ENCODE measurements at places on chromosomes 5 and 9.

DNA sequence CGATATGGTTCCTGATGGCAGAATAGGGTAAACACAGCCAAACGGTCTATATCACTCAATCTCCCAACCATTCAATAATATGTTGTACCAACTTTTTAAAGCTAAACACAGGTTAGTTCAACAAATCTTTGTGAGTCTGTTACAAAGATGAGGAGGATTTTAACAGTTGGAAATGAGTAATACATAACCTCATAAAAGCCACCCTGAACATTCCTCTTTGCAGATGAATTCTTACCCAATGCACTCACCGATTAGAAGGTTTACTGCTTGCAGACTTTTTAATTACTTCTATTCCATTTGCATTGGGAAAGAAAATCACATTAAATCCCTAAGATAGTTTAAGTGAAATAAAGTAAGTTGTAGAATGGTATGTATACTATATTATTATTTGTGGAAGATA is 23.3 kb upstream of the TRMT10B start:
- DNase-seq: no peak

- no peak for DNase-seq
Observed at GRCh38 chr5:38538161-38538560, 18.3 kb downstream of the LIFR start.

DNA sequence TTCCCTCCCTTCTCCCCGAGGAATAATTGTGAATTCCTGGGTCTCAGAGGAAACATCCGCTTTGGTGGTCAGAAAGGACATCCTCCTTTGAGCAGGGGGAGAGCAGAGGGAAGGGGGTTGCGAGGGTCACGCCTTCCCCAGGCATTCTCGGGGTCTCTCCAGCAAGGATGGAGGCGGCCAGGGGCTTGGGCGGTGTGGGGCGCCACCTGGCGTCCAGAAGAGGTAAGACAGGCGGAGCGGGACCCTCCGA is 129.1 kb downstream of the KCNIP1 start:
- DNase-seq: peak; percentile 46

GRCh38 chr5:150523472-150524350 is 15.8 kb downstream of the NDST1 start:
- no peak for DNase-seq

DNA sequence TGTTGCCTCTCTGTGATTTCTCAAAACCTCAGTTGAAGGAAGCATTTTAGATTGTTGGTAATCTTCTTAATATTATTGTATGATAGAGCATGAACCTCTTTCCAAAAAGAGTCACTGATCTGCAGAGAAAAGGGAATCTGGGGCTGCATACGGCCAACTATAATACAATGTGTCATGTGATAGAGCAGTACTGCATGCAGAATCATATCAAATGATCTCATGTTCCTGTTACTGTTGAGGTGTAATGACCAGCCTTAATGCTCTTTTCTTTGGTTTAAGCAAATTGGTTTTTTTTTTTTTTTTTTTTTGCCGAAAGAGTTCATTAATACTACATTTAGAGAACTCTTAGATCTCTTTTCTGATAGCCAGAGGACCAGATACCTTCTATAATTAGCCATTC is 12.9 kb upstream of the MSMP start:
- no peak for DNase-seq

GRCh38 chr9:74205056-74205455 is 292.1 kb upstream of the RORB start:
- no peak for DNase-seq

- DNase-seq: no peak
Observed at GRCh38 chr5:6682239-6682638, 31.0 kb upstream of the TENT4A start.

DNA sequence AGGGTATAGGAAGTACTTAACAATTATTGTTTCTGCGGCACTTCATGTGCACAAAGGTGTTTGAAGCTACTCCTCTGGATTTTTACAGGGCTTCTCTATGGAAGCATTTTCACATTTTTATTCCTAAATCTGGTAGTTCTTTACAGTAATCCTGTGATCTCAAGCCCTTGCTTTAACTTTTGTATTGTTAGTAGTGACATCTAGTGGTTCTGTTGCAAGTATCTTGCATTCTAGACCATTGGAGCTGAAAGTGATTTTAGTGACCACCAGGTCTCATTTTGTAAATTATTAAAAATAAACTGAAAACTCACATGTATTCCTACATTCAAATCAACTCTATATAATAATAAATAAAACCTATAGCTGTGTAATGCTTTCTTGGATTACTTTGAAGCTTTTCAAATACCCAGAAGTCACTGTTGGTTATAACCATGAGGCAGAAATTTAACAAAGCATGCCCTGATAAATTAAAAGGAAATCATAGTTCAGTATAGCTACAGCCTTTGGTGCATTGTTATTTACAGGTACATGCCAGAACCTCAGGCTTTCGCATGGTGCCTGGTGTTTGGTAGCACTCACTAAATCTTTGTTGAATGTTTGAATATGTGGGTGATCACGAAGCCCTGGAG is 18.9 kb downstream of the RPS23 start:
- no peak for DNase-seq

- DNase-seq: no peak
Observed at GRCh38 chr5:176381979-176382378, 6.4 kb downstream of the NOP16 start.

GRCh38 chr5:66362046-66362445 is 217.9 kb downstream of the SREK1 start:
- DNase-seq: no peak

- no peak for DNase-seq
Observed at GRCh38 chr5:177434942-177435738, 8.7 kb downstream of the GRK6 start.

DNA sequence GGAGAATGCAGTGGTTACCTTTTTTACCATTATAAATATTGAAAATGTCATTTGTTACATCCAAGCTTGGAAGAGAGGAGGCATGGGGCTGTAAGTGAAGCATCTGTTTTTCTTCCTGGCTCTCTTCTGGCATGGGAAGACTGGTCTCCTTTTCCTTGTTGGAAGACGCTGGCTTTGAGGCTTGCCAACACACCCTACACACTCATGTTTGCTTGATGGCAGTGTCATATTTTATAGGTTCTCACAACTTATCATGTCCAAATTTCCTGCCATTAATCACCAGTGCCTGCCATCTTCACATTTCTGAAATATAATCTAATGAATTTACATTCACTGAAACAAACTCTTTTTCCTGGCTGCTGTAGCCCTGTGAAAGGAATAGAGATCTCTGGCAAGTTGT is 252.9 kb downstream of the MAN2A1 start:
- DNase-seq: no peak

GRCh38 chr9:34072868-34073590 is 24.3 kb upstream of the UBAP2 start:
- no peak for DNase-seq

DNA sequence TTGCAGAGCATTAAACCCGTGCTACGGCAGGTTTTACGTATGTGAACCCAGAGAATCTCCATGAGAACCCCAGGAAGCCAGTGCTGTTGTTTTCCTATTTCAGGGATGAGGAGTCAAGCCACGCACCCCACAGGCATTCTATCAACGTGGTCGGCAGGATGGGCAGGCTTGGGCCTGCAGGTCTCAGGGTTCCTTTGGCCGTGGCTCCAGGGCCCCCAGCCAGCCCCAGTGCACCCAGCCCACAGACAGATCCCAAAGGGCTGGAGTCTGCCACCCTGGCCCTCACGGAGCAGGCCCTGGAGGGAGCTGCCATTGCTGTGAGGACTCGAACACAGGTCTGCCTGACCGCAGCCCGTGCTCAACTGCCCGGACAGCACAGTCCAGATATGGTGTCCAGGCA is 77.1 kb upstream of the STXBP1 start:
- no peak for DNase-seq

- no peak for DNase-seq
Observed at GRCh38 chr5:153896117-153896516, 142.6 kb downstream of the FAM114A2 start.

GRCh38 chr9:112629671-112630485 is 88.0 kb downstream of the INIP start:
- no peak for DNase-seq

DNA sequence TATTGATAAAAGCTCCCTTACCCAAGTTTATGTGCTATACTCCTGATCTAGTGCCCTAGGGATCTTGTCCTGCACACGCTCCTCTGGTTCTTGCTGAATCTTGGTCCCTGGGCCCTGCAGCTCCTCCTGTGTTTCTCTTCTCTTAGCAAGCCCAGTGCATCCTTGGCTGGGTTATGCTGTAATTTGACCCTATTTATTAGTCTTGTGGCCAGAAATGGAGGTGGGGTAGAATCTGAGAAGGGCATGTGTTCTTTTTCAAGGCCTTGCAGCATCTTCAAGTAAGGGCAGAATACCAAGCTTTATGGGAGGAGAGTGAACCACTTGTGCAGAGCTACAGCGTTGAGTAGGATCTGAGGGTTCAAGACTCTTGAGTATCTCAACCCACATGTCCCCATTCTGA is 366.8 kb downstream of the FAM170A start:
- no peak for DNase-seq

DNA sequence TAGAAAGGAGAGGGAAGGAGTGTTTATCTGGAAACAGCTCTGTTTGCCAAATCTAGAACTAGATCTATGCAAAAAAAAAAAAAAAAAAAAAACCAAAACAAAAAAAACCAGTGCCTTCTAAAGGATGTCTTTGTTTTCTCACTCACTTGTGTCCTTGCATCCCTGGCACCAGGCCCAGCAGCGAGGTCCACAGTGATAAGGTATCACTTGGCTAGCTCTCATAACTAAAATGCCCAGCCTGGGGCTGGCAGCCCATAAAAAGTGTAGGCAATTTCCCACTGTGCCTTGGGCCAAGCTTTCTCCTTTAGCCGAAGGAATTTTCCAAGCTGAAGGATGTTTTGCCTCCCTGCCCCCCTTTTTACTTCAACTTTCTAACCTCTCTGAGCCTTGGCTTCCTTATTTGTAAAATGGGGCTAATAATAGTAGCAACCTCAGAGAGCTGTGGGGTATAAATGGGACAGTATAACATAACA is 20.8 kb downstream of the RGS3 start:
- no peak for DNase-seq

- DNase-seq: no peak
Observed at GRCh38 chr9:20085842-20086241, 297.0 kb upstream of the SLC24A2 start.

DNA sequence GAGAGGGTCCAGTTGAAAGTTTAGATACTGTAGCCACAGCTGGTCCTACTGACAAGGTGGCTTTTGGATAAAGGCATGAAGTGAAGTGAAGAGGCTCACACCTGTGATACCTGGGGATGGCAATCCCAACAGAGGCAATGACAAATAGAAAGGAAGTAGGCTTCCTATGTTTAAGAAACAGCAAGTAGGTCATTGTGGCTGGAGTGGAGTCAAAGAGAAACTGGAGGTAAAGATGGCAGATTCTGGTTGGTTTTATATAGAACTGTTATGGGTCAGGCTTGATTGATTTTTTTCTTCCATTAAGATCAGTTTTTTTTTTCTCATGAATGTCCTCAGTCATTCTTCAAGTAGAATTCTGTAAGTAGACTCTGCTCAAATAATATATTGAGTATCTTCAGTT is 79.5 kb downstream of the ANXA1 start:
- no peak for DNase-seq

DNA sequence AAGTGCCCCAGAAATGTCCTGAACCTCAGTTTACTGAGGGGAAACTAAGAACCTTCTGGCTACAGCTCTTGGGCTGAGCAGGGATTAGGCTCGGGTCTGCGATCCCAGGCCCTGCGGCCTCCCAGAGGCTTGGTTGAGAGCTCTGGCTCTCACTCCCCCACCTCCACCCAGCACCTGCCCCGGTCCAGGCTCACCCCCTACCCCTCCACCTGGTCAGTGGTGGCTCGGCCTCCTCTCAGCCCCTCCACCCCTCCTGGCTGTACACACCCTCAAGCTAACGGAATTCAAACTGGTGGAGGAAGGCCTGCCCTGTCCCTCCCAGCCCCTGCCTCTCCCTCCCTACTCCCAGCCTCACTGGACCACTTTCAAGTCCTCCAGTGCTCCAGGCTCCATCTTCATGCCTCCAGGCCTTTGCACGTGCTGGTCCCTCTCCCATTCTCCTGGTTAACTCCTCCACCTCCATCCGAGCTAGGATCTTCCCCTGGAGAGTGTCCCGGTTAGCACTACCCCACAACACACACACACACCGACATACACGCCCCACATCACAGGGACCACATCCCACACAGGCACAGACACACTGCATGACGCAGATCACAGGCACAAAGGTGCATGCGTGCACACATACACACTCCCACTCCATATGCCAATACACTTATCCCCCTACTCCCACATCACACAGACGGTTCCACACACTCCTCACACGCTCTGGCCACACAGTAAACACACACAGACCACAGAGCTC is 130.9 kb downstream of the C9orf50 start:
- DNase-seq: no peak

GRCh38 chr9:100170556-100170955 is 71.5 kb downstream of the INVS start:
- no peak for DNase-seq

DNA sequence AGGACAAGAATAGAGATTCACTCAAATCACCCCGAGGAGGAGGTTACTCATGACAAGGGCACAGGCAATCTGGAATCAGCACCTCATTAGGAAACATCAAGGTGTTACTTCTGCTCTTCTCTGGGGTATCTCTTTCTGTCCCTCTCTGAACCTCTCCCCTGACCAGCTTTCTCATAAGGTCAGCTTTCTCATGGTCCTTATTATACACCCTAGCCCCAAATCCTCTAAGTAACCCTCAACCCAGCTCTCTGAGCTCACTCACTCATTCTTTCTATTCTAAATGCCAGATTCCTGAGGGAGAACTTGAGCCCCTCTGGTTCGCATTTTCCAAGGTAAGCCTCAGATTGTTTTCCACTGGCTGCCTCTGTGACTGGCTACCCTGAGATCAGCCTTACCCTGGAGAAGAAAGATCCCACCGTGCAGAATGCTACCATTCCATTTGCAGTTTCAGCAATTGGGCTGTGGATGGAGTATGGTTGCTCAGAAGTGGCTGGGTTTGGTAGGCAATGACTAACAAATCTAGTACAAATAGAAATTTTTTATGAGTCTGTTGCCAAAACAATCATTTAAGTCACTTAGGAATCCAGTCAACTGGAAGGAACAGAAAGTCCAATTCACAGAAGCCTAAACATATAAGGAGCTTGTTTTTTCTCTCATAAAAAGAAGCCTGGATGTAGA is 9.0 kb upstream of the TIMD4 start:
- DNase-seq: no peak

DNA sequence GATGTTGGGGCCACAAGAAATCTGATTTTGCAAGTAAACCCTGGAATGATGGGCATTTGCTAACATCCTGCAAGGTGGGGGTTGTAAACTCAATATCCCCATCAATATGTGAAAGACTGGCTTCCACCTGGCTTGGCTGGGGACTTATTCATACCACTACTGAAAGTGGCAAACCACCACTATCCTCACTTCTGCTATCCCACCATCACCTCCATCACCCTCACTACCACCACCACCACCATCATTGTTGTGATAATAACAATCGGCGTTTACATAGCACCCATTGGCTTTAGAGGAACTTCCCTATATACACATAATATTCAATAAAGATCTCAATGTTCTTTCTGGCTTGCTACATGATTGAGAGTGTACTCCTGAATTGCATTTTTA is 224.7 kb upstream of the DAP start:
- no peak for DNase-seq

GRCh38 chr5:39898731-39899130 is 474.0 kb upstream of the DAB2 start:
- no peak for DNase-seq

- DNase-seq: no peak
Observed at GRCh38 chr5:111863801-111864200, 106.8 kb upstream of the NREP start.

- no peak for DNase-seq
Observed at GRCh38 chr5:73186976-73187375, 14.0 kb downstream of the TMEM174 start.

GRCh38 chr9:132168851-132169250 is 7.0 kb downstream of the NTNG2 start:
- no peak for DNase-seq
